ENCODE measurements at places on chromosomes 12 and 14.

GRCh38 chr14:29197557-29197956 lies 431.0 kb downstream of the FOXG1 start:
- DNase-seq, result no peak

DNA sequence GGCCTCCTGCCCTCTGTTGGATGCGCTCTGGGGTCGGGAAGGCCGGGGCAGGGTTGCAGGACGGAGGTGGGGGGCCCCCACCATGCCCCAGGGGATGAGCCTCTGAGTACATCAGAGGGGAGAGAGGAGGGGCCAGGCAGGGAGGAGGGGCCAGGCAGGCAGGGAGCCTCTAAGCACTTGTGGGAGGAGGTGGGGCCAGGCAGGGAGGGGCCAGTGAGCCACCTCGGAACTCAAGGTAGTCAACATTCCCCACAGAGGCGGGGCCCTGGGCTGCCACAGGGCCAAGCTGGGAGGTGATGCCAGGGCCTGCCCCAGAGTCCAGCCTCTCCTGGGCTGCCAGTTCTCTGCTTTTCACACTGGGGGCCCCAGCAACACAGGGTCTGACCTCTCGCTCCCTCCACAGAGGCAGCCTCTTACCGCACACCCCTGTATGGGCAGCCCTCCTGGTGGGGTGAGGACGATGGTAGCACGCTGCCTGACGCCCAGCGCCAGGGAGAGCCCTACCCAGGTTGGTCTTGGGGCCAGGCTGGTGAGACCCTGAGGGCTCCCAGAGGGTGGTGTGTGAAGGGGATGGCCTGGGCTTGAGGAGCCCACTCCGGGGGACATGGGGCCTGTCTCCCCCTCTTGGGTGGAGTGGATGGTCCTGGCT lies 17.4 kb downstream of the CEP170B start:
- DNase-seq, result peak; percentile 30

GRCh38 chr12:25585662-25586061 lies 32.6 kb upstream of the LMNTD1 start:
- DNase-seq, result no peak

DNA sequence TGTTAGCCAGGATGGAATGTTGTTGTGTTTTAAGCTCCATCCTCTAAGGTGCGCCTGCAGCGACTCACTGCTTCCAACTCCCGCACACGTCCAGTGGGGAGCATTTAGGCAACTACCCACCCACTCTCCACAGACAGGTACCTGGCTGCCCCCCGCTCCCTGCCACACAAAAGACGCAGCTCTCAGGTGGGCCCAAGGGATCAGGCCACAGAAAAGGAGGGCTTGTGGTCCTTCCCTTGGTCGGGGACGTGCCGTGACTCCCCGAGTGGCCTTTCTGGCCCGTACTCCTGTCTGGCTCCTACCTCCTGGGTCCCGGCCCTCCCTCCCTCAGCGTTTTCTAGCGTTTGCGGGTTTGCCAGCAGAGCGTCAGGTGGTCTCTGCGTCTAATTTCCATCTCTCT lies 16.2 kb downstream of the TEDC1 start:
- no peak for DNase-seq

DNA sequence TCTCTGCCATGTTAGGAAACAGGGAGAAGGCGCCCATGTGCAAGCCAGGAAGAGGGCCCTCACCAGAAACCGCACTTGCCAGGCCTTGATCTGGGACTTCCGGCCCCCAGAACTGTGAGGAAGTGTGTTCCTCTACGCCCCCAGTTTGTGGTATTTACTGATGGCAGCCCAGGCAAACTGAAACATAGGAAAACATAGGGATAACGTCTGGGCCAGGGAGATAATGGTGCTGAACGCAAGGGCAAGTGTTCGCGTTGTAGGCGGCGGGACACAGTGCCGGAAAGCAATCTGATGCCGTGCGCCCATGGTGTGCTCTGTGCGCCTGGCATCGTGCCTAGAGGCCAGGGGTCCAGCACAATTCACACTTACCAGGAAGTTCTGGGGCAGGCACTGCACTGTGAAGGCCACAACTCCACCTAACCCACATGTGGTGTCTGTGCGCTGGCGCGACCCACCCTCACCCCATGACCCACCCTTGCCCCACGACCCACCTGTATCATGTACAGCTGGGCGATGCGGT lies 53.6 kb downstream of the ARL6IP4 start:
- no peak for DNase-seq

DNA sequence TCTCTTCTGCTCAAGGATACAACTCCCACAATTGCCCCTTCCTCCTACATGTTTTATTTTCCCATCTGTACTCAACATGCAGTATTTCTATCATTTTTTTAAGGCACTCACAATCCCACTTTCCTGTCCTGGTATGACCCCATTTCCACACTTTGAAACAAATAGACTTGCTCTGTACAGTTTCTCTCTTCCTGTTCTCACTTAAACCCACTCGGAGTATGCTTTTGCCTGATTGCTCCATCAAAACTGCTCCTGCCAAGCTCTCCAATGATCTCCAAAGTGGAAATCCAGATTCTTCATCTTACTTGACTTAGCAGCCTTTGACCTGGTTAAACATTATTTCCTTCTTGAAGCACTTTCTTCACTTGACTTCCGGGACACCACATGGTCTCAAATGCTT lies 384.5 kb downstream of the SEC23A start:
- no peak for DNase-seq

GRCh38 chr12:62903151-62903550 lies 31.8 kb downstream of the PPM1H start:
- DNase-seq, result no peak

- no peak for DNase-seq
Measured at GRCh38 chr14:101477648-101478047, 83.6 kb upstream of the DIO3 start.

- DNase-seq, result no peak
Measured at GRCh38 chr14:104817930-104818713, 17.2 kb downstream of the ZBTB42 start.

DNA sequence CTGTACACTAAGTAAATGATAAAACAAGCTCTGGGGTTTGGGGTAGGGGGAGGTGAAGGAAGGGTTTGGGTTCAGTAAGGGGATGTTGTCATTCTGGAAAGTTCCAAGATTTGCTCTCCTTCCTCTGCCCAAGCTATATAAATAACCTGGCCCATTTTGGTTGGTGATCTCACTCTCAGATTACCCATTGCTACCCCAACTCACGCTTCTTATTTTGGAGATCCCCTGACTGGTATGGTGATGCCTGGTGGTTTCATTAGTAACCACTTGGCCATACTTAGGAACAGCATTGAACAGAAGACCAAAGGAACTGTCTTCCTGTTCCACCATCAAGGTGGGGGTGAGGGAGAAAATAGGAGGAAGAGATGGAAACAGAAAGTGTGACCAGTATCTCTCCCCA lies 259.6 kb upstream of the TBX3 start:
- no peak for DNase-seq

- DNase-seq, result no peak
Measured at GRCh38 chr14:100610511-100611217, 23.4 kb upstream of the BEGAIN start.

- DNase-seq, result no peak
Measured at GRCh38 chr12:30696103-30696408, 387 bp upstream of the IPO8 start.

DNA sequence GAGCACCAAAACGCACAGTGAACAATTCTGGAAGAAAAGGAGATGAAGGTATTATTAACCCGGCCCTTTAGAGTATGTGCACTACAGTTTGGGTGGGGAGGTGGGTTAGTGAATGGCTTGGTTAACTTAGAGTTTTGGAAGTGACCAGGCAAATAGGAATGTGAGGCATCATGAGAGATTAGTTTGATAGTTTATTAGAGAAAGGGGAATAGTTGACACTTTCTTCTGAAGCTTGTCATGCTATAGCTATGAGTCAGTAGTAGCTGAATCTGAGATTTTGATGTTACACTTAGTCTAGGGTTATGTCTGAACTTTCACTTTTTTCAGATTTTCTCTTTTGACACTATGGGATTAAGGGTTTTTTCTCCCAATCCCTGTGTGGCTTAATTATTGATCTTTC lies 567.2 kb downstream of the SNAPC1 start:
- no peak for DNase-seq
